ENCODE measurements at places on chromosomes 7 and 10.

- no peak for DNase-seq
These were observed 54.4 kb downstream of the ZNF503 start for GRCh38 chr10:75347186-75347585.

GRCh38 chr7:155951554-155952158 is 139.4 kb upstream of the SHH start:
- DNase-seq: no peak

GRCh38 chr7:41232086-41232485 is 470.8 kb downstream of the INHBA start:
- no peak for DNase-seq

DNA sequence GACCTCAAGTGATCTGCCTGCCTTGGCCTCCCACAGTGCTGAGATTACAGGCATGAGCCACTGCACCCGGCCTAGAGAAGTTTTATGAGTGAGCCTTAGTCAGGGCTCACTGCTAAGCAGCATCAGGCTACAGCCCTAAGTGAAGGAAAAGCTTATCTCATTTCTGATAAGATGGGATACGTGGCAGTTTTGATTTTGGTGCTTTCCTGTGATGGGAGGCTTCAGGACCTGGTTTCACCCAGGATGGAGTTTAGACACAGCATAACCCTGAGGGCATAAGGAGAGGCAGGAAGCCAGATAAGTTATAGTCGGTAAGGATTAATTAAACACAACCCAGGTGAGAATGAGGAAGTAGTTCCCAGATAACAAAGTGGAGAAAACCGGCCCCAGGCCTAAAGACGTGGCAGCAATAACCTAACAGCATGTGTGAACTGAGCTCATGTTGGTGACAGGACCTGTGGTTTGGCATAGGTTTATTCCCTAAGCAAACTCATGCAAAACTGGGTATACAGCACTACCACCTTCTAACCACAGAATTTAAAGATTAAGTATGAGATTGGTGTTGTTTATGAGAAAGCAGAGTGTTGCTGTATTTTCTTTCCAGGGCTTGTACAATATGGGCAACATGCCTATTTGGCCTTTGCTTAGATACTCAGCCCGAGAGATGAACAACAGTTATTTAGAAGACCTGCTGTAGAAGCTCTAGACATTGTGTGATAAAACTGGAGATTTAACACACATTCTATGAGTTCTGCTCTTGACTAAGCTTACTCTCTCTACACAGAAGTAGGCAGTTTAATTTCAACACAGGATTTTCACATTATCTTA is 119.4 kb downstream of the COL28A1 start:
- DNase-seq: no peak

All from right renal cortex interstitium (tissue), 3 donors.